GM12891 (cell line): ENCODE measurements at places on chromosomes 5 and 9.

GRCh38 chr5:22541037-22541436, 312.1 kb downstream of the CDH12 start:
- DNase-seq = no peak

DNA sequence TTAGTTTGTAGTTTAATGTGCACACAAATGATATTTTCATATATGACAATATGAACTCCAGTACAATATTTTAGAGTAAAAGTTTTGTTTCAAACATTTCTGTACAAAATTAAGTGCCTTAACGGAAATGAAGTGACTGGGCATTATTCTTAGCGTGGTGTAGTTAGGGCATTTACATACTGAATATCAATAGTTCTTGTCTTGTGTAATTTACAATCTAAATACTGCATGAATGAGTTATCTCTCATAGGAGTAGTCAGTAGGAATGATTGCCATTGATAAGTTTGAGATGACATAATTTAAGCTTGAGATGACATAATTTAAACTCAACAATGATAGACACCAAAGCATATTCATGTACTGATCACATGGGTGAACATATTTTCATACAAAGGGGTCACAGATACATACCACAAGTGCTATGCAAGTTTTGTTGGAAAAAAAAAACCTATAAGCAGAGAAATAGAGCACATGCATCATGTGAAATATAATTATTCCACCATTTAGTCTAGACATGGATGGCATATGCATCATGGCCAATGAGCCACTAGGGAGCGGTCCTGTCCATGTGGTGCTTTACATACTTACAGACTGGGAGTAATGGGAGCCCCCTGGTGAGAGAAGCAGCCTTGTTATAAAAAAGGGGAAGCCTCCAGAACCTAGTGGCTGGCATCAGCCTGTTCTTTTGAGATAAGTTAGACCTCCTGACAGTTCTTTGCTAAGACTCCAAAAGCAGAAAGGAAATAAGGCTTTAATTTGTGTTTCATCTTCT, 1523.9 kb downstream of the MAT2B start:
- DNase-seq = no peak

- DNase-seq = no peak
Observed at GRCh38 chr5:102937894-102938293, 182.0 kb downstream of the GIN1 start.

DNA sequence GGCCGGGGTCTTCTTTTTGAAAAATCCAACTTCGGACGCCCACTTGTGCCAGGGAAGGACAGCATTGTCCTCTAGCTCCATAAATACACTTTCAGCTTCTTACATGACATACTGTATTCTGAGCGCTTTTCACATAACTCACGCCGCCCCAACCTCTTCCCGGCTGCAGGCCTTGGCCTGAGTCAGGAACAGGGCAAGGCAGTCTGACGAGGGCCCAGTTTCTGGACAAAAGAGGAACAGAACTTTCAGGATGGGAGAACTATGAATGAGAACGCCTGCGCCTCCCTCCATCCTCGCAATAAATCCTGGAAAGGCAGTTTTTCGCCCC, 650 bp downstream of the DCTN4 start:
- DNase-seq = no peak

DNA sequence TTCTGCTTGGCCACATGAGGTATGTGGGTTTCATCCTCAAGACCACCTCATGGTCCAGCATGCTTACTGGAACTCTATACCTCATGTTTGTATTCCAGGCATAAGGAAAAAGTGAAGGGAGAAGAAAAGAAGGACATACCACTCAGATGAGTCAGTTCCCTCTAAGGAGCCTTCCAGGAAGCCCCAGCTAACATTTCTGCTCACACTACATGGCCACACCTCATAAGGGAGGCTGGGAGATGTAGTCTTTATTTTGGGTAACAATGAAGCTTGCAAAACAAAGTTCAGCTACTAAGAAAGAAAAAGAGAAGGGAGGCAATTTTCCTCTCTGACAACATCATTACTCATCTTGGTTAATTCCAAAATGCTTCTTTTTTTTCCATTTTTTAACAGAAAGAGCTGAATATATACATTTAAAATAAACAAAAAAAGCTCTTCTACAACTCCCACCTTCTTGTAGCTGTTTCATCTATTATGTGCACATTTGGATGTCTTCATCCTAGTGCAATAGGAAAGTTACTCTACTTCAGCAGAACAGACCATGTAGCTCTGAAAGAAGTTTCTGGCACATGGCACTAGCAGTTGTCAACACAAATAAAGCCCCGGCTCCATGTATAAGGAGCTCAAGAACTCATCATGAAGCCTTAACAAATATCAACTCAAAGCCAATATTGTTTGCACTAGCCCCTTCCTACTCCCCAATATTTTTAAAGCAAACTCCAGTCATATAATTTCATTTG, 123.6 kb upstream of the CCDC112 start:
- no peak for DNase-seq

DNA sequence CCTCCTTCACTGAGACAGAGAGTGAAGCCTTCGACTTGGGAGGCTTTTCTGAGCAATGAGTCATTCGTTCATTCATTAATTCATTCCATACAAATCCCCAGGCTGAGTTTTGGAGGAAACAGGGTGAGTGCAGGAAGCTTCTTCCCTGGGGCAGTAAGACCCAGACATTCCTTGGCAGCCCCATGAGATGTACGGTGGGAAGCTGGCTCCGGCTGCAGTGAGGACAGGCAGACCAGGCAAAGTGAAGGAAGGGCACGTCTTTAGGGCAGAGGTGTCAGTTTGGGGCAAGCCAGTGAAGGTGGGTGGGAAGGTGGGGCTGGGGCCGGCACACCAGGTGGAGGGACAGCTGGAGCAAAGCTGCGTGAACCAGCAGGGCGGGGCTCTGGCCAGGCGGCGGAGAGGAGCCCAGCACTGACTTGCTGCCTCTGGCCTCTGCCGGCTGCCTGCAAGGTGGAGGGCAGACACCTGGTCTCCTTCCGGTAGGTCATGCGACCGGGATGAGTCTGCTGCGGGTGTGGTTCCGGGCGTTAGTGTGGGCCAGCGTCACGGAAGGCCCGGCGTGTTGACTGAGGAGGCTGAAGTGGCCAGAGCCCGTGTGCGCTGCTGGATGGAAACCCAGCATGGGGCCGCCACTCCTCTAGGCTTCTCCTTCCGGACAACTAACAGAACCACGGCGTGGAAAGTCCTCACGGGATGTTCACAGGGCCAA, 16.6 kb downstream of the OLFM1 start:
- DNase-seq = no peak

DNA sequence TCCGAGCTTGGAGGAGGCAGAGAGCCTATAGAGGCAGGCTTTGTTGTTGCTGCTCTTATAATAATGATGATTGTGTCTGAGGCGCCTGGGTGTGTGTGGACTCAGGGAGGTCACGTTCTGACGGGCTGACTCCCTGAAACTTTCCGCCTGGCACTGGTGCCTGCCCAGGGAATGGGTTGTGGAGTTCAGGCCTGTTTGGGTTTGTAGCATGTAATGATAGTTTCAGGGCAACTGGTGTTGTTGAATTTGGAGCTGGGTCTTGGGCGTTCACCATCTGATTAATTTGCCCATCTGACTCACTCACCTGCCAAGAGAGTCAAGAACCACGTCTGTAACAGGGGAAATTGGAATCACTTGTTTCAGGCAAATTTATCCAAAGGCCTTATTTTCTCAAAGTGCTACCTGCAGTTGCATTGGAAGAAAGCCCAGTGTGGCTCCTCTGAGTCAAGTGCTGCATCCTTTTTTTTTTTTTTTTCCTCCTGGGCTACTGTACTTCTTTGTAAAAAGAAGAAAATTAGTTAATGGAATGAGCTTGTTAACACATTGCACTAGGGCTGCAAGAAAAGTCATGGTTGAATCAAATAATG, 386.5 kb downstream of the GADD45G start:
- DNase-seq = no peak
